Natural killer cell (primary cell): ENCODE measurements at places on chromosomes 7 and 10.

DNA sequence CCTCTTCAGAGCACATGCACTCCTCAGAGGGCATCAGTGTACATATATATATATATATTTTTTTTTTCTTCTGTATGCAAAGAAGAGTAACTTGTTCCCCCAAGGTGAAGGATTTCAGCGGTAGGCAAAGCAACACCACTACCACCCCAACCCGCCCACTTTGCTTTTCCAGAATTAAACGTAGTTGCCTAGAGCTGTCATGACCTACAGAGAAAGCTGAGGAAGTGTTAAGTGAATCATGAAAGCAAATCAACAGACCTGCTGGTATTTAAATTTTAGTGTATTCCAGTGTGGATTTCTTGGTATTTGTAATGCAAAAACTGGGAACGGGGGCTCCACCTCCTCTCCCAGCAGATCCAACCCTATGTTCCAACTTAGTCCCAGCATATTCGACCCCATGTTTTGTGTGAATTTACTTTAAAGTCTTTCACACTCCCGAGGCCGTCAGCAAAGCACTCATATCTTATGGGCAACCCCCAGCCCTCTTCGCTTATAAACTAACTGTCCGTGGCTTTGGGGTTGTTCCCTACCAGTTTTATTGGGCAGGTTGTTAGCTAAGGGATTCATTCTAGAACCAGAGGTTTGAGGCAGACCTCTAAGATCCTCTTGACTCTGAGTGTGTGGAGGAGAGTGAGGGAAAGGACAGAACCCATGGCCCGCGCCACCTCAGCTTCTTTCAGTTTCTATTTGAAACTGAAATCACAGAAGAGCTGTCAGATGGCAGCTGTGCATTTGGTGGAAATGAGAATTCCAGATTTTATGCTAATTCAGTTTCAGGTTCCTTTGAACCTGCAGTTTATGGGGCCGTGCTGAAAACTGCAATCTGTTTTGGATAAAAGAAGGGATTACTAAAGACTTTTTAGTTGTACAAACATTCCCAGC lies 450.2 kb upstream of the GALNT17 start:
- peak; percentile 60 for DNase-seq

DNA sequence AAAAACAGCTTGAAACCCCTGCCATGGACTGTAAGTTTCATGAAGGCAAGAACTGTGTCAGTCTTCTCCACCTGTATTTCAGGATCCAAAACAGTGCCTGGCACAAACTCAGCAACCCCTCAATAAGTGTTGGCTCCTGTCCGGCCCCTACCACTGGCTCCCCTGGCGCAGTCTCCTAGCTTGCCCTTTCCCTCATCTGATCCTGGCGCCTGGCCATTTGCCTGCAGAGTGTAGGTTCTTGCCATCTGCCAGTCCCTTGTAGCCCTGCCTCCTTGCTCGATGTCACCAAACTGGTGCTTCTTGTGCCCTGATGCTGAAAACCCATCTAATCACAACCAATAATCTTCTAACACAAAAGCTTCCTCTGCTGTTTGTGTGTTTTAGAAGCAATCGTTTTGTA lies 60.4 kb downstream of the LGI1 start:
- no peak for DNase-seq

DNA sequence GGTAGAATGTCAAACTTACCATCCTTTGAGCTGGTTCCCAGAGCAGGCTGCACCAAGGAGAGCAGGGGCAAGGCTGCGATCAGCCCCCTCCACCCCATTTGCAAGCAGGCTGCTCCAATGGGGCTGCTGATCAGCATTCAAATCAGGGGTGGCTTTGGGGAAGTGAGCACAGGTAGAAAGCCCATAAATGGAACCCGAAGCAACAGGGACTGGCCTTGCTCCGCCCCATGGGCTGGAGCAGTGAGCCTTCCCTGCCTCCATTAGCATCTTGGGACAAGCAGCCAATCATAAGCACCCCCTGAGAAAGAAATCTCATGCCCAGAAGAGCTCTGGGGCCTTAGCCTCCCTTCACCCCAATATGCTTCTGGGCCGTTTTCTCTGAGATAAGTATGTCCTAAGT lies 4.0 kb upstream of the PKD1L1 start:
- DNase-seq = no peak

DNA sequence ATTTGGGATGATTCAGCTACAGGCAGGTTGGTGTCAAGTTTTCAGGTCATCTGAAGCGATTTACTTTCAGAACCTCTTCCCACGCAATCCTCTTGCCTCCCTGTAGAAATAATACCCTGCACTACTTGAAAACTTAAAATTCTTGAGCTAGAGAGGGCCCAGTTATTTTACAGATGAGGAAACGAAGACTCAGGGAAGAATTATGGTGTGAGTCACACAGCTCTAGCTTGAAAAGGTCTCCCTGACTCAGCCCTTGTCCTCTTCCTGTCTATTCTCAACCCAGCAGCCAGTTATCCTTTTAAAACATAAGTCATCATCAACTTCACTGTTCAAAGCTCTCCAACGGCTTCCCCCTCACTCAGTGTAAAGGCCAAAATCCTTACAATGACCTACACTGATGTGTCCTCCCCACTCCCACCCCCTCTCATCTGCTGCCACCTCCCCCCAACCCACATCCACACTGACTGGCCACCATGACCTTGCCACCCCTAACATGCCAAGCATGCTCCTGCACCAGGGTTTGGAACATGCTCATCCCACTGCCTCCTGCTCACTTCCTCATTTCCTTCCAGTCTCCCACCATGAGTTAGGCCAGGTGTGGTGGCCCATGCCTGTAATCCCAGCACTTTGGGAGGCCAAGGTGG lies 3.4 kb downstream of the DNMBP start:
- DNase-seq = no peak

DNA sequence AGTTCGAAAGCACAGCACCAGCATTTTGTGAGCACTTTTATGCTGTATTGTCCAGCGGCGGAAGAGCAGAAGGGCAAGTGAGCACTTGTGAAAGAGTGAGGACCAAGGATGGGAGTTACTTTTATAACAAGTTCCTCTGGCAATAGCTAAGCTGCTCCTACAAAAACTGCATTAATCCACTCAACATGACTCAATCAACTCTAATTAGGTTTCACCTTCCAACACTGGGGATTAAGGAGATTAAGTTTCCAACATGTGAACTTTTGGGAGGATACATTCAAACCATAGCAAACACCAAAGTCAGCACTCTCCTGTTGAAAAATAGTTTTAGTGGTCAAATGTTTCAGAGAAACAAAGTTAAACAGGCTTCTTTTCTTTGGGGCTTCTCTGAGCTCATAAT lies 844.5 kb downstream of the REEP3 start:
- DNase-seq = no peak

DNA sequence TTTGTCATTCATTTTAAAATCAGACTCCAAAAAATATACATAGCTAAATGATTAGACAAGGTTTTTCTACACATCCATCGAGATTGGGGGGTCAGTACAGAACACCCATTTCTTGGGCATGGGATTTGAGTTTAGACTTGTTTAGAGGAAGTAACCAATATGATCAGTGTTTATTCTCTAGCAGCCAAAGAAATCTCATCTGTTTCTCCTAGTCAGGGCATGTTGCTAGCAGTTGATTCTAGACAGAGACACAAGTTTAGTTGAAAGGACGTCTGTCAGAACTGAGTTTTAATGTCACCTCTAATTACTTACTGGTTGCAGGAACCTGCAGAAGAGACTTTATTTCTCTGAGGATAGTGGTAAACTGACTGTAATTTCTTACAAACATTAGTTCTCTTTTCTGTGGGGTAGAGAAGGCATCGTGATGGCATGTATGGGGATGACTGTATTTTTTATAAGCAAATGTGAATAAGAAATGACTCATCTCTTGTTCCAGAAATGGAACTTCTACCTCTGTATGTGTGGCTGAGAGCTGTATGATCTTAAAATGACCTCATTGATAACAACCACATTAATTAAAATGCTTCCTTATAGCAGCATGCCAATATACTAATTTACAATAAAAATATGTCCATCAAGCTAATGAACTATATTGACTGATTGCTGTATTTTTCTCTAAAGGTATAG lies 30.6 kb upstream of the RHOBTB1 start:
- no peak for DNase-seq
